ENCODE measurements at places on chromosomes 1 and 21.

GRCh38 chr1:17744666-17745478 is 10.3 kb upstream of the ACTL8 start:
- no peak for DNase-seq

- no peak for DNase-seq
Observed at GRCh38 chr1:215719552-215719951, 152.4 kb downstream of the KCTD3 start.

GRCh38 chr1:33256471-33257206 is at the start of gene ZNF362:
Gene ZNF362, plus strand, starts transcription at chr1:33256492. Its CDS starts 14,083 bp downstream, at chr1:33270575.
- DNase-seq: peak; percentile 83

GRCh38 chr1:31781756-31782371 is 17.7 kb upstream of the ADGRB2 start:
- DNase-seq: no peak

DNA sequence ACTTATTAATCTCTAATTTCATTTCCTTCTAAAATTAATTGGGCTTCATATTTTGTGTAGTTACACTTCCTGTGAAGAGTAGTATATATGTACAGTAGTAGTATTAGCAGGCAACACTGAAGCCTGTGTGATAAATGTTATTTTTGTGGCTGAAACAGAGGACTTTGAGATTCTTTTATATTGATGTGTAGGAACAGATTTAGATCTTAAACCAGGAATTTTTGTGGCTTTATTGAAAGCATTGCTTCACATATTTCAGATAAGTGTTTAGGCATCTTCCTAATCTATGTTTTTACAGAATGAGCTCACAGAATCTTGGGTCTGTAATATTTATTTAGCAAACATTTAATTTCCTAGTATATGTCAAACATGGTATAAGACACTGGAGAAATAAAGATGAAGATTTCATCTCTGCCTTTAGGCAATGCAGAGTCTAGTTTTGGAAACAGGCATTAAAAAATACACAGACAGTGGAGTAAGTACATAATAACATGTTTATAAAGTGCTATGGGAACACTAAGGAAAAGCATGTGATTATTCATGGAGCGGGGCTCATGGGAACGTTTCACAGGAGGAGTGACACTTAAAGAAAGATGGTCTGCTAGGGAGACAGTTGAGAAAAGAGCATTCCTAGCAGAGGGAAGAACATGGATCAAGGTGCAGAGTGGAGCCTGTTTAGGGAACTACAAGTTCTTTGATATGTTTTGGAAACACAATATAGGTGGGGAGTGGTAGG is 52.7 kb downstream of the MIGA1 start:
- DNase-seq: no peak

DNA sequence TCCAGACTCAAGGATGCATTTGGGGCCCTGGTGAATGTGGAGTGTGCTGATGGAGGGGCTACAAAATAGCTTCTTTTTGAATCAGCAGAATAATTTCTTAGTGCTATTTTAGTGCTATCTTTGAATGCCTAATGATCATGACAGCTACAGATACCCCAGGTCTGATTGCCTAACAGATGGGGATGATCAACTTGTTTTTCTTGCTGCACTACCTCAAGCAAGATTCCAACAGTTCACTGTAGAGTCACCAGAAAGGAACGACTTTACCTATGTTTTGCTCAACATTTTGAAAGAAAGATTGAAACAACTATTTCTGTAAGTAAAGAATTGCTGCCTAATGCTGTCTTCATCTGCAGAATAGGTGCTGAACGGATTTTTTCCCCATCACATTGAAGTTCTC is 42.6 kb upstream of the VAV3 start:
- no peak for DNase-seq

DNA sequence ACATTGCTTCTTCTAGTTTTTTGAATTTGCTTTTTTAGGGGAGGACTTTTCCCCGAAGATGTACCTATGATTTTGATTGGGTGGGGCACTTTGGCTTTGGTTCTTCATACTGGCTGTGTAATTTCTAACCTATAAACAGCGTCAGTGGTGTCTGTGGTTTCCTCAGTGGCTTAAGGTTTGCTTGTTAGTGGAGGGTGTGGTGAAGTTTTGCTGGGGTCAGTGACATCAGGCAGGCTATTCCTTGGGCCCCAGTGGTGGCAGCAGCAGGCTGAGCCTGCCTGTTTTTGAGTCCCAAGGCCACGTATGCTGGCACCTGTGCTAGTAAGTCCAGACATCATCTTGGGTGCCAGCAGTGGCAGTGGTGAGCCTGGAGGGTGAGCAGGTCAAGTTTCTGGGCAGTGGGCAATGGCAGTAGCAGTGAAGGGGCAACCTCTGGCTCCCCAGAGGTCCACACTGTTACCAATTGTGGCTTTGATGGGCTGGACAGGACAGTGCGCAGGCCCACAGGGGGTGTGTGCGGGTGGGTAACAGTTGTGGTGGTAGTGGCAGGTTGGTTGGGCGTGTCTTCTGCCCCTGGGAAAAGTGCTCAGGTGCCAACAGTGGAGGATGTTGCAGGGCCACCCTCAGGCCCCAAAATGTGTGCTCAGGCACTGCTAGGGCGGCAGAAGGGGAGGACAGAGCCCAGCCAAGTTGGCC is 54.9 kb upstream of the B3GALT2 start:
- DNase-seq: no peak

GRCh38 chr1:145696630-145696960 is 10.6 kb downstream of the PDZK1 start:
- DNase-seq: no peak

DNA sequence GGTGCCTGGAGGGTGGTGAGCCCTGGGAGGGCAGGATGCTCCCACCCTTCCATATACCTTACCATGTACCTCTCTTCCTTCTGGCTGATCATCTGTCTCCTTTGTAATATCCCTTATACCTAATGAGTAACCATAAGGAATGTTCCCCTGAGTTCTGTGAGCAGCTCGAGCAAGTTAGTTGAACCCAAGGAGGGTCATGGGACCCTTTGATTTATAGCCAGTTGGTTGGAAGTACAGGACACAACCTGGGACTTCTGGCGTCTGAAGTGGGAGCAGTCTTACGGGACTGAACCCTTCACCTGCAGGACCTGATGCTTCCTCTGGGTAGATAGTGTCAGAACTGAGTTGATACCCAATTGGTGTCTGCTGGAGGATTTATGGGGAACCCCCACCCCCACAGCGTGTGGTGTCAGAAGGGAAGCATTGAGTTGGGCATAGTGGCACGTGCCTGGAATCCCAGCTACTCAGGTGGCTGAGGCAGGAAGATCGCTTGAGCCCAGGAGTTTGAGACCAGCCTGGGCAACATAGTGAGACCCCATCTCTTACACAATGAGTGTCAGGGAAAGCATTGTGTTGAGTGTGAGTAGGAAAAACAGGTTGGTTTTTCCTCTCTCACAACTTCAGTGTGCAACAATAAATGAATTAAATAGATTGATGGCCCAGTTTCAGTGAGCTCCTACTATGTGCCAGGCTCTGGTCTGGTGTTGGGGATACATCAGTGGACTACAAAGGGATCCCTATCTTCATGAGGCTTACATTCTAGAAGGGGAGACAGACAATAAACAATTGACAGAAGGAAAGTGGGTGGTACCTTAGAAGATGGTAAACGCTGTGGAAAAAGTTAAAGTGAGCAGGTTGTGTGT is 16.0 kb downstream of the DNAJC16 start:
- DNase-seq: no peak

GRCh38 chr1:183670169-183670568 is 17.1 kb upstream of the APOBEC4 start:
- no peak for DNase-seq

GRCh38 chr1:176733661-176734060 is 270.7 kb downstream of the PAPPA2 start:
- DNase-seq: no peak

DNA sequence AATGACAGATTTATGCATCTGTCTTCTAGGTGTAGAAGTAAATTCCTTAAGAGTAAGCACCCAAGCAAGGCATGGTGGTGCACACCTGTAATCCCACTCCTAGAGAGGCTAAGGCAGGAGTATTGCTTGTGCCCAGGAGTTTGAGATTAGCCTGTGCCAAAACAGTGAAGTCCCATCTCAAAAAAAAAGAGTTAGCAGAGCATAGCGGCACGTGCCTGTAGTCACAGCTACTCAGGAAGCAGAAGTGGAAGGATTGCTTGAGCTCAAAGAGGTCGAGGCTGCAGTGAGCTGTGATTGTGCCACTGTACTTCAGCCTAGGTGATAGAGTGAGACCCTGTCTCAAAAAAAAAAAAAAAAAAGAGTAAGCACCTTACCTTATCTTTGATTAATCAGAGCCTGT is 15.1 kb upstream of the TIPRL start:
- DNase-seq: no peak

- DNase-seq: no peak
Observed at GRCh38 chr1:98688110-98688739, 26.7 kb downstream of the SNX7 start.

DNA sequence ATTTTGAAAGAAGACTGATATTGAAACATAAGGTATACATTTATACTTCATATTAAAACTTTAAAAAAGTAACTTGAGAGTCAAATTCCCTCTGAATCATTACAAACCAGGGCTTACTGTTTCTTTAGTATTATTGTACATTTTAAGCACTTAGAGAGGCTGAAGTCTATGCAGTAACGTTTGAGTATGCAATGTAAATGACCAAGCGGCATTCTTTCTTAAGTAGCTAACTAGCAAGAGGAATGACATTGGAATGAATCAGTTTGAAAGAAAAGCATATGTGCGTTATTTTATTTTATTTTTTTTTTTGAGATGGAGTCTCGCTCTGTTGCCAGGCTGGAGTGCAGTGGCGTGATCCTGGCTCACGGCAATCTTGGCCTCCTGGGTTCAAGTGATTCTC is 24.3 kb downstream of the WNT2B start:
- no peak for DNase-seq

- DNase-seq: no peak
Observed at GRCh38 chr1:52679048-52679447, 19.1 kb downstream of the COA7 start.

DNA sequence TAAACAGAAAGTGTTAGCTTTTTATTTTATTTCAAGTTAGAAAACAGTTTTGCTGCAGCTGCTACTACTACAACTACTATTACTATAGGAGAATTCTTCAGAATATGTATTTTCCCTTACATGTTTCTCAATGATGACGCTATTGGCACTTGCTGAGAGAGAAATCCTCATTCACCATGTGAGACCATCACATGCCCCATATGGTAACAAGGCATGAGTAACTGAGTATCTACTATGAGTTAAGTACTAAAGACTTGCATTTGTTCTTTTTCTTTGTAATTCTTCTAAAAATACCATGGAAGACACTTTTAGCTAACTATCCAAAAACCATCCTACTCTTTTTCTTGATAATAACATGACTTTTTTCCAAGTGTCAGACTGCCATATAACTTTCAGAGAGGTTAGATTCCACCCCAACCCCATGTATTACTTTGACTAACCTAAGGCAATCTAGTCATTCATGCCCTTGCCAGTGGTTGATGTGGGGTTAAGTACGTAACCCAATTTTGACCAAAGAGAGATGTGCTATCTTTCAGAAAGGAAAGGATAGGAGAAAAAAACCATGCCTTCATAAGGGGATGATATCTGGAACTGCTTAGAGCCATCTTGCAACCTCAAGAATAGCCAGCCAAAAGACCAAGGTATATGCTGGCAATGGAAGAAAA is 42.9 kb downstream of the COP1 start:
- no peak for DNase-seq

GRCh38 chr1:87402241-87403002 is 73.7 kb downstream of the LMO4 start:
- no peak for DNase-seq

- no peak for DNase-seq
Observed at GRCh38 chr1:28144203-28145135, 32.0 kb downstream of the PTAFR start.

- DNase-seq: no peak
Observed at GRCh38 chr1:48947761-48948537, 171.3 kb upstream of the BEND5 start.

GRCh38 chr1:2232916-2233438 is 4.9 kb downstream of the SKI start:
- no peak for DNase-seq

DNA sequence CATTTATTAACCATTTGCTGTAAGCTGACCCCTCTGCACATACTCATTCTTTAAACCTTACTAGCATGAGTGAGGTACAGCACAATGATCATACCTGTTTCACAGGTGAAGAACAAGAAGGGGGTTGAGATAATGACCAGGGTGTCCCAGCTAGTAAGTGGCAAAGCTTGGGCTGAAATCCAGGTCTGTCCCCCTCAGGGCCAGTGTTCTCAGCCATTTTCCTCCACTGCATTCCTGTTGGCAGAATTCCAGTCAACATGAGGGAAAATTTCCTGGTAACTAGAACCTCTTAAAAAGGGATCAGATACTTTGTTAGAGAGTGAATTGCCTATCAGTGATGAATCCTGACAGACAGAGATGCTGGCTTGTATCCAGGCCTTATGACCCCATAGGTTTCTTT is 48.1 kb downstream of the SPATA46 start:
- DNase-seq: no peak

GRCh38 chr1:3993619-3994375 is 93.7 kb upstream of the C1orf174 start:
- DNase-seq: no peak

GRCh38 chr1:46508757-46509156 is 19.1 kb downstream of the DMBX1 start:
- DNase-seq: no peak

DNA sequence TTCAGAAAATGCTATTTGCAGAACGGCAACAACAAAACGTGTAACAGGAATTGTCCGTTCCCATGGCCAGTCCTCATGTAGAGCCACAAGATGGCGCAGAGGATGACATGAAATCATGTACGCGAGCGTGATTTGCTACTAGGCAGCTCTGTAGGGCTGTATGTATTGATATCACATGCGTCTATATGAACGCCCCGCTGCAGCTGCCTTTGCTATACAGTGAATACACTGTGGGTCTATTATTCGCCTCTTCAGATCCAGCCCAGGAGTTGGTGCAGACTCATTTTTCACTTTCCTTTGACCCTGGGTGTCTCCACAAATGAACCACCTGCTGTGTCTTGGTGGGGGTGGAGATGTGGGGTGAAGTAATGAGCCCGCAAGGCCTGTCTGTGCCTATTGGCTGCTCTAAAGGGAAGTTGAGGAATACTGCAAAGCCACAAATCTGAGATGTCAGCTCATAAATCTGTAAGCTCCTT is 361.5 kb downstream of the KIF26B start:
- no peak for DNase-seq

- no peak for DNase-seq
Observed at GRCh38 chr1:10401281-10401680, 2.4 kb downstream of the PGD start.

- DNase-seq: no peak
Observed at GRCh38 chr21:27300770-27301169, 333.9 kb upstream of the ADAMTS5 start.

DNA sequence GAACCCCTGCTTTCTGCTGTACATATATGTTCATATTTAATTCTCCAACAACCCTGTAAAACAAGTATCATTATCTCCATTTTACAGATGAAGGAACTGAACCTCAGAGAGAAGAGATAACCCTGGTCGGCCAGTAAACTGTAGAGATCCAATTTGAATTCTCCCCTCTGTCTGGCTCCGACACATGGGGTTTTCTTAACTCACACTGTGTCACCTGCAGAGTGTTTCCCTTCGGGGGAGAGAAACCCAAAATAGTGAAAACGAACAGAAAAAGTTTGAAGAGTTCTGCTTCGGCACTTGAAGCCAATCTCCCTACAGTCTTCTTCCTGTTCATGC is 17.4 kb upstream of the BCAR3 start:
- no peak for DNase-seq

Measured in A549 (cell line).